ENCODE measurements at places on chromosomes 6 and 20.

- peak; percentile 79 for DNase-seq
These were observed 136.3 kb downstream of the LY86 start for GRCh38 chr6:6724539-6725467.

DNA sequence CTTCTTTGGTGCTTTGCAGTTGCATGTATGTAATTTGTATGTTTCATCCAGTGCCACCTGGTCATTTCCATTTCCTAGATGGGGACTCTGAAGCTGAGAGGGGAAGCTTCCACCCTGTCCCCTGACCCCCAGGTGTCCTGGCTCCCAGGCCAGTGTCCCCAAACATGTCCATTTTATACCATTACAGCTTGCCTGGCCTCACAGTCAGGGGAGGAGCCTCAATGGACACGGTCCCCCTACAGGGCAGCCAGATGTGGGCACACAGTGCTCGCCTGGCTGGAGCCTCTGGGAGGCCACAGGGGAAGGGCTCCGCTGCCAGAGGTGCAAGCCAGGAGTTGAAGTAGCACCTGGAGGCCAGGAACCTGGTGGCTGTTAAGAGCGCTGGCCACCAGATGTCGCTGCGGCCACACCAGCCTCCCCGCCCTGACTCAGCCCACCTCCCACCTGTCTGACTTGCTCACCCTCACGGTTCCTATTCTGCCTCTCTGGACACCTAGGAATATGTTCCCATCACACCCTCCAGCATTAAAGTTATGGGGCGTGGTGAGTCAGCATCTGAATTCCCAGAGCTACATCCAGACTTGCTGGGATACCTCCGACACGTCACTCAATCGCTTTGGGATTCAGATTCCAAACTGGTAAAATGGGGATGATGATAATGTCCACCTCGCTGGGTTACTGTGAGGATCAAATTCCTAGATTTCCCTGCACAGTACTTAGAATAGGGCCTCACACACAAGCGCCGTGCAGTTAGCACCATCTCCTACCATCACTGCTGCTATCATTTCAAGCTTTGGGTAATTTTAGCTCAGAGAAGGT is 107.4 kb downstream of the SULF2 start:
- peak; percentile 10 for DNase-seq

DNA sequence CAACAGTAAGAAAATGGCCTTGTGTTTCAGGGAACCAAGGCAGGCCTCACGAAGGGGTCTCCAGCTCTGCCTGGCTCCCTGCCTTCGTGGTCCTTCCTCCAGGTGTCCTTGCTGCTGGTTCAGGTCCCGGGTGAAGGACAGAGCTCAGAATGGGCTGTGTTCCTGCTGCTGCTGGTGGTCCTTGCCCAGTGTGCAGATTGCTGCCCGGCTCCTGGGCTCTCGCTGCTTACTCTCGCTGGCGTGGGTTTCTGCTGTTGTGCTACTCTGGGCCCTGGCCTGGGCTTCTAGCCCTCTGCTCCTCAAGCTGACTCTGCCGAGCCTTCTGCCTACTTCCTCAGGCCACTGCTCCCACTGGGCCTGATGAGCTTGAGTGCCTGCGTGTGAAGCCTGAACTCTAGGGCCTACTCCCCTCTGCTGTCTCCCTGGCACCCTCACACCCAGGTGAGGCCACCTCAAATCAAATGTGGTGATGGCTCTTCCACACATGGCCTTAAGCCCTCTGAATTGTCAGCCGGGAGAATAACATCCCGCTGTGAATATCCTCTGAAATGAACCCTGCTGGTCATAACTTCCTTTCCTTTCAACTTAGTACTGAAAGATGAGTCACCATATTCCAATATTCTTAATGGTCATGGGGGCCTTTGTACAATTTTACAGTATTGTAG is 171.6 kb downstream of the FOXC1 start:
- DNase-seq = peak; percentile 45

- DNase-seq = peak; percentile 47
These were observed 540.5 kb upstream of the JAG1 start for GRCh38 chr20:11214256-11214840.

- DNase-seq = no peak
These were observed 31.6 kb downstream of the CD83 start for GRCh38 chr6:14149053-14149738.

Measured in fibroblast of upper back skin (primary cell).